ENCODE measurements at places on chromosomes 2 and 18.

DNA sequence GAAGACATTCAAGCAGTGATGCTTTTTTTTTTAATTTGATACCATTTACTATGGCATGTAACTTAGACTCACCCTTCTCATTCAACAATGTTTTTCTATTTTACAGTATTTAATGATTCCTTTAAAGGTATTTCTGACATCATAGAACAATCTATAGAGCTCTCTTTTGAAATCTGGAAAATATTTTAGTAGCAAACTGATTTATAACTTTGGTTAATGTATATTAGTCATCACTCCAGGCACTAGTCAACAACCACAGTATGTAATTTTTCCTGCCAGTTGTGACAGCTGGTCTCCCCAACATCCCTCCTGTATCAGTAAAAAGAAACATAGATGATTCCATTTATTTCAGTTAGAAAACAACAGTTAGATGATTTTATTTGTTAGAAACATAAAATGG is 122.9 kb downstream of the LCLAT1 start:
- no peak for DNase-seq

DNA sequence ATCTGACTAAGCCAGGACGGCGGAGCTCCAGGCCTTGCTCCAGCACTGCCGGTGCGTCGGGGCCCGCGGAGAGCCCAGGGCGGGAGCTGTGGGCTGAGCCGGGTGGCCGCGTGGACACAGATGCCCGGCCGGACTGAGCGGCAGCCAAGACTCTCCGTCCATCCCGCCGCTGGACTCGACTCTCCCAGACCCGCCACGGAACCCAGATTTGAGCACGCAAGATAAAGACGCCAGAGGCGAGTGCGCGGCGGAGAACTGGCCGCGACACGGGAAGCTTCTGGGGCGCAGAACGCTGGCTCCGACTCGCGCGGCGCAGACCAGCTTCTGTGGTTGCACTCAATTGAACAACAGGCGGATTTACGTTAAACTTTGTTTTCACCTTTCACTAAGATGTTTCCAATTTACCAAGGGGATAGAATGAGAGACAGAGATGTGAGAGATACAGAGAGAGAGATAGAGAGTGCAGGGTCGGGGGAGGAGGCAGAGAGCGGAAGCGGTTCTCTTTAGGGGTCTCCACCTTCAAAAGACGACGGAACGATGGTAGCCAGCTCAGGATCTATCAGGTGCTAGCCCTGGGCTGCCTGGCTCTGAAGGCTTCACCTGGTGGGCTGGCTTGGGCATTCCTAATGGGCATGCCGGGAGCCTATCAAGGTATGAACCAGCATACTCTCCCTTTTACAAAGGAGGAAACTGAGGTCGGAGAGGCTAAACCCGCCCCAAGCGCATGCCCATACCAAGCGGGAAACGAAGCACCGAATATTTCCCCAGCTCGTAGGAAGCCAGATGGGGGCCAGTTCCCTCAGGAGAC is 10.4 kb upstream of the EN1 start:
- no peak for DNase-seq

- DNase-seq: peak; percentile 48
Observed at GRCh38 chr2:47174733-47175361, 19.7 kb upstream of the STPG4 start.

DNA sequence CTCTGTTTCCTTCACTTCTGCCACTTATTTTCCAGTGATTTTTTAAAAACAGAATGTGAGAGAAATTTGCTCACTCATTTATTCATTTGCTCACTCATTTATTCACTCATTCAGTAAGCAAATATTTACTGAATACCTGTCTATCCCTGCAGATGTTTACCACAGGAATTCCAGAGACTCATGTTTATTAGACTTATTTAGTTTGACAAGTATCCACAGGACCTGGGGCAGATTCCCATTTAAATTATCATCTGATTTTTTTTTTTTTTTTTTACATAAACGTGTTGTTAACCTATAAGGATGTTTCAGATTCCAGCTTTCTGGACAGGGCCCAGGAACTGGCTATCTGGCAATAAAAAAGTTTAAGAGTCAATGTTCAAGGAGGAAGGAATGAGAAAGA is 175.1 kb upstream of the ERBB4 start:
- DNase-seq: no peak

- no peak for DNase-seq
Observed at GRCh38 chr2:237217995-237218616, 132.4 kb downstream of the COPS8 start.

DNA sequence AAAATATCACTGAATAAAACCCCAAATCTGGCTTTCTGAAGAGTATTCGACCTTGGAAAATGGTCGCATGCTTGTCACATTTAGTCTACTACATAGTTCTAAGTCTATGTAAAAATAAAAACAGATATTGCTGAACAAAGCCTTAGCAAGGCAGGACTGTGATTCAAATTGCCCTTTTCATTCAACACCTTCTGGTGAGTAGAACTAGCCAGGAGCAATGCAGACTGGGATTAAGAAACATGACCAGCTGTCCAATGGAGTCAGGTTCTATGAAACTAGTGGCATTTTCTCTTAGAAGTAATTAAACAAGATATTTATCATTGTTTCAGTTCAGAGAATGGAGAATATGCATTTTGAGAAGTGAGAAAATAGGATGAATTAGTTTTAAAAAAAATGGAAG is 1260.5 kb upstream of the ACVR2A start:
- no peak for DNase-seq

DNA sequence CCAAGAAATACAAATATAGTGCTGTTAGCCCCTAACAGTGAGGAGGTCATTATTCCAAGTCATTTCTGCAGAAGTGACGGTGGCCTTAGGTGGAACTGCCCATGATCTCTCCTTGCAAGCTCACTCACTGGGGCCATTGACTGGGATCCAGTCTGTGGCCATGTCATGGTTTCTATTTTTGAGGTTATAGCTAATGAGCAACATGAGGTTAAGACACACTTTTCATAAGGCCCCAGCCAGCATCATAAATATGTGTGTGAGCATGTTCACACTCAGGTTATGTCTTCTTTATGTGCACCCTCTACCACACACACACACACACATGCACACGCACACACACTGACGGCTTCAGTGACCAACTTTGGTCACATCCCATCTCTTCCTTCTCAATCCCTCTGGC is 484 bp downstream of the AFF3 start:
- DNase-seq: no peak

GRCh38 chr2:143193121-143193520 is 63.9 kb downstream of the ARHGAP15 start:
- no peak for DNase-seq

Data from heart left ventricle (tissue), 16 donors.